ENCODE measurements at places on chromosomes 13 and 19.

DNA sequence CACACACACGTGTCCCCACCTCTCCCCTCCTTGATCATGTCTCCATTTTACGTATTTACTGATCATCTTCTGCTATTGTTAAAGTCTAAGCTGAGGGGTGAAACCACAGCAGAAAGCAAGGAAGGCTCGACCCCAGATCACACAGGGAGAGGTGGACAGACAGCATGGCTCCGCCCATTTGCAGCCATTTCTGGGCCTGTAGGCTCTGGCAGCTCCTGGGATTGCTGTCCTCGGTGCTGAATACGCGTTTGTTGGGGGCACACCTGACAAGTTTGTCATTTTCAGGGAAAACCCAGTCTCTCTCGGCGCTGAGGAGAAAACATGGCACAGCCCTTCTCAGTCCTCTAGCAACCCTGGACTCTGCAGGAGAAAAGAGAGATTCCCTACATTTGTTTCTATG lies 8.0 kb downstream of the TMEM86B start:
- no peak for DNase-seq

- no peak for DNase-seq
Measured at GRCh38 chr19:41112728-41113290, 1.4 kb upstream of the CYP2F1 start.

GRCh38 chr13:50167224-50167947 lies 152.1 kb downstream of the KCNRG start:
- DNase-seq: no peak

DNA sequence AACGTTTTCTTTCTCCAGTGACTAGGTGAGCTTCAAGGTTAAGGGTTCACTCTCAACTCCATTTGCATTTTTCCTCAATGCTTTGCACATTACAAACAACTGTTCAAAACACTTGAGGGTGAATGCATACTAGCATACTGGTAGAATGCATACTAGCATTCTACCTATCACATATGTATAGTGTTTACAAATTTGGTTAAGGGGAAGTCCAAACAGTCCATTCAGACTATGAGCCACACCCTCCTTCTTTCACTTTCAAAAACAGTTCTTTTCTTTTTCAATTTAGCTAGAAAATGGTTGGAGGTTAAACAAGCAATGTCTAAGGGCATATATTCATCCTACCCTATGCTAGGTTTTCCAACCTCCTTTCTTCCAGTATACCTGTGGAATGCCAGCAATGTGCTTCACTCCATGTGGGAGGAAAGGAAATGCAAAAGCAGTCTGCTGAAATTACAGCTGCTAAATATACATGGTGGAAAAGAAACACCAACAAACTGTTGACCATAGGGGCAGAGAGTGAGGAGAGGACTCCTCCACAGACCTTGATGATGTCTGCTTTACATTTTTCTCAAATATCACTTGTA lies 102.6 kb downstream of the DOCK9 start:
- no peak for DNase-seq

DNA sequence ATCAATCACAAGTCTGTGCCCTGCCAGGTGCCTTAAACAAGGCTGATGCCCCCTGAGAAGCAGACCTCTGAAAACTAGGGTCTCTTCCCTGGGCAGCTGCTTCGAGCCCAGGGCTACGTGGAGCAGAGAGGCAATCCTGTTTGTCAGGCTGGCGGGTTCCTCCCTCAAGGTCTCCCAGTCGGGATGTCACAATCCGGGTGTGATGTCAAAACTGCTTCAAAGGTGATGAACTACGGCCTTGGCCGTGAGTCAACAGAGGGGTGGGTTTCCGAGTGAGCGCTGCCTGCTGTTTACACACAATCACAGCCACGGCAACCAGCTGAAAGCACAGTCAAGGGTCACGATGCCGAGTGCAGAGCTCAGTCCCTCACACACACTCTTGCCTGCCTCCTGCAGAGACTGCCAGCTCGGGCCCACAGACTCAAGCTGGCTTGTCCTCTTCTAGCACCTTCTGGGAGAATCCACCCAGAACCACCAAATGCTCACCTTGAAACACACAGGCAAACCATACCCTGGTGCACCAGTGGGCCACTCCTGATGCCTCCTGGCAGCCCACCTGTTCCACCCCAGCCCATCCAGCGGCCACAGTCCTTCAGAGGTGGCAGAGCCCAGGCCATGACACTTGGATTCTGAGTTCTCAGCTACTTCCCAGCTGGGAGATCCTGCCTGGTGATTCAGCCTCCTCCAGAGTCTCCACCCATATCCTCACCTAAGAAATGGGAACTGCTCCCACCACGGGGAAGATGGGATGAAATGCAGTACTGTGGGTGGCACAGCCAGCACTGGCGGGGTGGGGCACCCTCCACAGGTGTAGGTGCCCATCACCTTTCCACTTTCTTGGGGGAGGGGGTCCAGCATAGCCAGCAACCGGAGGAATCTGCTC lies 6.8 kb downstream of the ELL start:
- no peak for DNase-seq

- DNase-seq: no peak
Measured at GRCh38 chr13:26299168-26299750, 45.3 kb downstream of the CDK8 start.

DNA sequence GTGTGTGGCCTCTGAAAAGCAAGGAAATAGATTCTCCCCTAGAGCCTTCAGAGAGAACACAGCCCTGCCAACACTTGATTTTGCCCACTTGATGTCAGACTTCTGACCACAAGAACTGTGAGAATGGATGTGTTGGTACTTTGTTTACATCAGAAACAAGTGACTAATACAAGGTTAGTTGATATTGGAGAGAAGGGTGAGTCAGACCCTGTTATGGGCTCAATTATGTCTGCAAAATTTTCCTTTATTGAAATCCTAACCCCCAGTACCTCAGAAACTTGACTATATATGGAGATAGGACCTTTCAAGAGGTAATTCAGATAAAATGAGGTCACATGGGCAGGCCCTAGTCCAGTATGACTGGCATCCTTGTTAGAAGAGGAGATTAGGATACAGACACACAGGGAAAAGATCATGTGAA lies 226.7 kb downstream of the RFC3 start:
- no peak for DNase-seq

GRCh38 chr13:73171926-73172325 lies 113.1 kb downstream of the KLF5 start:
- no peak for DNase-seq

GRCh38 chr13:110907951-110908898 lies 6.6 kb downstream of the ANKRD10 start:
- DNase-seq: no peak

- no peak for DNase-seq
Measured at GRCh38 chr13:44435919-44436510, 62.4 kb downstream of the SERP2 start.

- no peak for DNase-seq
Measured at GRCh38 chr13:77859450-77859849, 59.2 kb downstream of the EDNRB start.

GRCh38 chr19:593505-593904 lies 3.8 kb downstream of the HCN2 start:
- no peak for DNase-seq

DNA sequence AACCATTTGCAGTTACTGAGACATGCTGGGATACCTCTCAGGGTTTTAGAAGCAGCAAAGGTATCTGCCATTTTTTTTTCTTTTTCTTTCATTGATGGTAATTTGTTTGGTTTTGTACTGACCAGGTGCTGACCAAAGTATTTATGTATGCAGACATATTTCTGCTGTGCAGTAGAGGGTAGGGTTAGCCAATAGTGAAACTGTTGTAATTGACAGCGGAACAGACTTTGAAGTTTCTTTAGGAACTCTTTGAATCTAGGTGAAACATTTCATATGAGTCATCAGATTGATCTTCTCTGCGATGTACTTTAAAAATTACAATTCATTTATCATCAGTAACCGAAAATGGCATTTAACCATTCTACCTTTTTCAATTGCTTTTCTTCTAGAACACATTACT lies 63.0 kb downstream of the ITGBL1 start:
- no peak for DNase-seq

DNA sequence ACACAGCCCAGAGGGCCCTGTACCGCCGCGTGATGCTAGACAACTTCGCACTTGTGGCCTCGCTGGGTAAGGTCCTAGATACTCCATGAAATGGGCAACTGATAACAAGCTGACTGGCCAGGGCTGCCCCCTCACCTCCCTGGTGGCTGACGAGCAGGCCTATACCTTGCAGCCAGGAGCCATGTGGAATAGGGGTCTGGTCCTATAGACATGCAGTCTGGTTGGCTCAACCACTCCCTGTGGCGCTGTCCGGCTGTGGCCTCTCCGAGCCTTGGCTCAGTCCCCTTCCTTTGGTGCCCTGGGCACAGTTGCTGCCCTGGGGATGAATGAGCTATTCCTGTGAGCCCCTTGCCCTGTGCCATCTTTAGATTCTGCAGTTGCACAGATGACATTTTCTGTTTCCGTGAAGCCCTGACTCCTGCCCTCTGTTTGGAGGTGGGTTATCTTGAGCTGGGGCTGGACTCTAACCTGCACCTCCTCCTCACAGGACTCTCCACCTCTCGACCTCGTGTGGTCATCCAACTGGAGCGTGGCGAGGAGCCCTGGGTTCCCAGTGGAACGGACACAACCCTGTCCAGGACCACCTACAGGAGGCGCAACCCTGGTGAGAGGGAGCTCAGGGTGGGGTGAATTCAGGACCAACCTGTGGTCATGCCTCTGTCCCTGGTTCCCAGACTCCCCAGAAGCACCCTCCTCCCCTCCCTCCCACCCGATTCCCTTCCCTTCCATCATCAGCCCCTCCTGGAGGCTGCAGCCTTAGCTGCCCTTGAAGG lies 2.5 kb downstream of the ZNF324 start:
- DNase-seq: no peak

GRCh38 chr19:51097166-51097738 lies 11.0 kb downstream of the CTU1 start:
- peak; percentile 70 for DNase-seq

- DNase-seq: no peak
Measured at GRCh38 chr19:32017176-32017953, 328.0 kb upstream of the ZNF507 start.

- DNase-seq: no peak
Measured at GRCh38 chr13:98751861-98752466, 508 bp downstream of the SLC15A1 start.

- no peak for DNase-seq
Measured at GRCh38 chr13:44715287-44716230, 139.4 kb upstream of the TSC22D1 start.

- no peak for DNase-seq
Measured at GRCh38 chr13:43272851-43273250, 249.5 kb downstream of the DNAJC15 start.

GRCh38 chr13:51004918-51005460 lies 95.4 kb downstream of the RNASEH2B start:
- no peak for DNase-seq

DNA sequence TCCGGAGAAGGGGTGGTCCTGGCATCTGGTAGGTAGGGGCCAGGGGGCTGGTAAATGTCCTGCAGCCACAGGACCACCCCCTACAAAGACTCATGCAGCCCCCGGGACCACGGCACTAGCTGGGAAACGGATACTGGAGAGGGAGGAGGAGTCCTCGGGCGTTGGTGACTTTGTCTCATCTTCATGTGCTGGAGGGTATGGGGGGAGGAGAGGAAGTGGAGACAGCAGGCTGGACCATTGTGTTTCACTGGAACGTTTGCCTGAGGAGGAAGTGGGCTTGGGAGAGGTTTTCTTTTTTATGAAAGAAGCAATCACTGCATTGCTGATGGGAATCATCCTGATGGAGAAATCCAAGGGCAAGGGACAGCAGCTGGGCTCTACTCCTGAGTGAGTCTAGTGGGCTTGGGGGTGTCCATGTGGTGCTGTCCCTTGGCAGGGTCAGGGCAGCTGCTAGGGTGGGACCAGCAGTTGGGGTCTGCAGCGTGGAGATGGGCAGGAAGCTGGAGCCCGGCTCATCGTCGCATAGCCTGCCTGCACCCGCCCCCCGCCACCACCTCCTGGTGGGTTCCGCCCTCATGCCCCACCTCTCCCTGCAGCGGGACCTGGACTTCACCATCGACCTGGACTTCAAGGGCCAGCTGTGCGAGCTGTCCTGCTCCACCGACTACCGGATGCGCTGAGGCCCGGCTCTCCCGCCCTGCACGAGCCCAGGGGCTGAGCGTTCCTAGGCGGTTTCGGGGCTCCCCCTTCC lies 1.7 kb upstream of the ADM5 start:
- no peak for DNase-seq

DNA sequence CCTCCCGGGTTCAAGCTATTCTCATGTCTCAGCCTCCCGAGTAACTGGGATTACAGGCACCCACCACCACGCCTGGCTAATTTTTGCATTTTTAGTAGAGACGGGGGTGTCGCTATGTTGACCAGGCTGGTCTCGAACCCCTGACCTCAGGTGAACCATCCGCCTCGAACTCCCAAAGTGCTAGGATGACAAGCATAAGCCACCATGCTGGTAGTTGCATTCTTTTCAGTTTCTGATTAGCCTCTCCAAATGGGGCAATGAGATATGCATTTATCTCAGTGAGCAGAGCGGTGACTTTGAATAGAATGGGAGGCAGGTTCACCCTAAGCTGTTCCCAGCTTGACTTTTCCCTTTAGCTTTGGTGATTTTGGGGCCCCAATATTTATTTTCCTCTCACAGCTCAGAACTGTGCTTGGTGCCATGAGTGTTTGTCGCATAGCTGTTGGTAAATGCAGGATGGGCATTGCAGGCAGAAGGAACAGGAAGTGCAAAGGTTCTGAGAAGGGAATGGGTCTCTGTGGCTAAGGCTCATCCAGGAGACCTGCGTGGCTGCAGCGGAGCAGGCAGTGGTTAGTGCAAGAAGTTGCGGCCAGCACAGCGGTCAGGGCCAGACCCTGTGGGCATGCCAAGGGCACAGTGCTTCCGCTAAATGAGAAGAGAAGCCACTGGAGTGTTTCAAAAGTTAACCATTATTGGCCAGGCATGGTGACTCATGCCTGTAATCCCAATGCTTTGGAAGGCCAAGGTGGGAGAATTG lies 20.7 kb downstream of the LYPD3 start:
- no peak for DNase-seq

GRCh38 chr19:17510220-17510993 lies 1.0 kb upstream of the PGLS start:
- DNase-seq: no peak

GRCh38 chr13:45850027-45850613 lies 1.4 kb downstream of the SIAH3 start:
- no peak for DNase-seq

DNA sequence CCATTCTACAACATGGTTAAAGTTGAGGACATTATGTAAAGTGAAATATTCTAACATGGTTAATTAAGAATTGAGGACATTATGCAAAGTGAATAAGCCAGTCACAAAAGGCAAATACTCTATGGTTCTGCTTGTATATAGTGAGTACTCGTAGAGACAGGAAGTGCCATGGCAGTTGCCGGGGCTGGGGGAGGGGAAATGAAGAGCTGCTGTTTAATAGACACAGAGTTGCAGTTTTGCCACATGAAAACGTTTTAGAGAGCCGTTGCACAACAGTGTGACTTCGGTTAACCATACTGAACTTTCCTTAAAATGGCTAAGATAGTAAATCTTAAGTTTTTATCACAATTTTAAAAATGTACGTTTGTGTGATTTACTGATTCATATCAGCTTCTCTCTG lies 176.9 kb downstream of the SHISA2 start:
- peak; percentile 30 for DNase-seq

- DNase-seq: no peak
Measured at GRCh38 chr19:934197-934840, 8.5 kb downstream of the ARID3A start.

- DNase-seq: no peak
Measured at GRCh38 chr13:34900288-34900739, 41.8 kb upstream of the NBEA start.

GRCh38 chr13:104920091-104920490 lies 1615.4 kb downstream of the EFNB2 start:
- no peak for DNase-seq

Measured in activated gamma-delta T cell treated with anti-CD3 and anti-CD28 coated beads, Interleukin-2, amount 50 U/mL, for 16 hours (primary cell).